AG20443 (cell line): ENCODE measurements at places on chromosomes 3 and 15.

DNA sequence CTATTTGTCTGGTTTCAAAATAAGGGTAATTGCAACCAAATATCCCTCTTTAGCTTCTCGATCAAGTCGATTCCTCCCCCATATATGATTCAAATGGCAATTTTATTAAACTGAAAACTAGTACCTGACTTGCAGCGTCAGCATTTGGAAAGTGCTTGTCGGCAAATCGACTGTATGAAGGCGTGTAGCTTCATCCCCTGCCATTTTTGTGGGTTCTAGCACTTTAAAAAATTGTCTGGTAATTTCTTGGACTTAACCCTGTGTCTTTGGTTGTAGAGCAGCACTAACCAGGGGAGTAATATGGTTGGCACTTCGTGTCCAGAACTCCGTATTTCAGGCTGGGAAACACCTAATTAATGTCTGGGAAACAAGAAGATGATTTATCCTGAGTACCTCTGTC lies 573 bp downstream of the MME start:
- DNase-seq, result peak; percentile 18

DNA sequence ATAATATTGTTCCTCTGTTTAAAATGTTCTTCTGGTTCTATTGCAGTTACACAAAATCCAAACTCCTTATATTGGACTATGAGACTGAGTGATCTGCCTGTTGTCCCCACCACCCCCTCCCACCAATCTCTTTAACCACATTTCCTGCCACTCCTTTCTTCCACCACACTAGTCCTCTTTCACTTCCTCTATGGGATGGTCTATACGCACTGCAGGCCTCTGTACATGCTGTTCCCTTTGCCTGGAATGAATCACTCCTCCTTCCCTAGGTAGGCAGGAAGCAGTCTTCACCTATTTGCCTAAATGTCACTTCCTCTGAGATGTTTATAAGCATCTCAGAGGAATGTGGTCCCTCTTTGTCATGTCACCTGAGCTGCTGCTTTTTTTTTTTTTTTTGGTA lies 4.0 kb downstream of the MAP2K1 start:
- no peak for DNase-seq

DNA sequence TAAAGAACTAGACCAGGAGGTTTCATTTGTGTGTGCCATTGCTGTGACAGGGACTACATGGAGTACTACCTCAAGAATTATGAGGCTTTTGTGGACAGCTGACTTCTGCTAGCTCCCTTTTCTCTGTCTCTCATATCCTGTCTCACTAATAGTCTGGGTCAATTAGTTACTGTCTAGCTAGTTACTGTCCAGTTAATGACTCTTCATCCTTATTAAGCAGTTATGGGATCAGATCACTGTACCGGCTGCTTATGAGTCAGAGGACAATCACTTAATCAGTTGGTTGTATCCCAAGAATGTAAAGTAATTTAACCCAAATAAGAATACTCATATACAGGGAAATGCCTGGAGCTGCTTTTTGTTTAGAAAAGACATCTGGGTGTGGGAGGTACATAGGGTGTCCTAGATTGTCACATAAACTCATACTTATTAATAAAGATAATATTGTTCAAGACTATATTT lies 158.0 kb downstream of the CDIN1 start:
- peak; percentile 10 for DNase-seq

DNA sequence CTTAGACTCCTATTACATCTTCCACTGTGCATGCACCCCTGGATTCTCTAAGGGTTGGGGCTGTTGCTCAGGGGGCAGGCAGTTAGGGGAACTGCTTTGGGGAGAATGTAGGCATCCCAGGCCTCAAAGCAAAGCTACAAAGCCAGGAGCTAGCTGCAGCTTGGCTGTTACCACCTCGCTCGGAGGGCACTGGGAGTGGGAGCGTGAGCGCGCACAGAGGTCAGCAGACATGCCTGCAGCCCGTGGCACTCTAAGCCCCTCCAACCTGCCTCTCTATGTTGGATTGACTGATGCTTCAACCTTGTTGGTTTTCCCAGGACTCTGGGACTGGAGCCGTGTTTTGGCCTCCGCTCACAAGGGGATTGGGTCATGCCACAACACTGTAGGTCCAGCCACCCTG lies 69.8 kb downstream of the CPN2 start:
- DNase-seq, result no peak

DNA sequence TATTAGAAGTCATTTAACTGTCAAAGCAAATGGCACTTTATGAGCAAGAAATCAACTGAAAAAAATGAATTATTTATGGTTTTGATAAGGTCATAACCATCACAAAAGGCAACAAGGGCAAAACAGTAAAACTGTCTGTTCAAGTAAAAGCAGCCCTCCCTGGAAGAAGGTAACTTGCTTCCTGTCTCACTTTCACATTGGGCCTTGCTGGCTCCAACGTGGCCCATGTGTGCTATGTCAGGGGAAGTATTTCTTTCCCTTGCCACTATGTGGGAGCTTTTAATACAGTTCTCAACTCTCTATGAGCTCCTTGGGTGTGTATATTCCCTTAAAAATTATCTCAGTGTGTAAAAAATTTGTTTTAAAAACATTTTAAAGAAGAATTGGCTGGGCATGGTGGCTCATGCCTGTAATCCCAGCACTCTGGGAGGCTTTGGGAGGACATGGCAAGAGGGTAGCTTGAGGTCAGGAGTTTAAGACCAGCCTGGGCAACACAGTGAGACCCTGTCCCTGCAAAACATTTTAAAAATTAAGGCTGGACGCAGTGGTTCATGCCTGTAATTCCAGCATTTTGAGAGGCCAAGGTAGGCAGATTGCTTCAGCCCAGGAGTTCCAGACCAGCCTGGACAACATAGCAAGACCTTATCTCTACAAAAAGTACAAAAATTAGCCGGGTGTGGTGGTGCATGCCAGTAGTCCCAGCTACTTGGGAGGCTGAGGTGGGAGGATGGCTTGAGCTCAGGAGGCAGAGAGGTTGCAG lies 45.2 kb upstream of the TJP1 start:
- DNase-seq, result no peak

DNA sequence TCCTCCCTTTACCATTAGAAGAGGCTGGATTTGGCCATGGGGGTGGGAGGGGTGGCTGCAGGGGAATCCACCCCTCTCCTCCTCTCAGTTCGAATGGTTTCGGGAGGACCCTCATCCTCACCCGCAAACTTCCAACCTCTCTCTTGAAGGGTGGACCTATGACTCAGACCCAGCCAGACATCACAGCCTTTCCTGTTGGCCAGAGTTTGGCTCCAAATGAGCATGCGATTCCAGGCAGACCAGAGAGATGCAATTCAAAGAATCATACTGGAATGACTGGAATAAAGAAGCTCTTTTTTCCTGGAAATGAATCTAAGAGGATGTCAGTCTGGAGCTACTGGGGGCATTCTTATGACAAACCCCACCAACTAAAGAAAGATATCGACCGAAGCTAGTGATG lies 516.7 kb upstream of the MDFIC2 start:
- DNase-seq, result peak; percentile 84

GRCh38 chr3:54853573-54854404 lies 74.1 kb downstream of the LRTM1 start:
- DNase-seq, result peak; percentile 94

GRCh38 chr3:168951884-168952283 lies 711.6 kb downstream of the MECOM start:
- no peak for DNase-seq

DNA sequence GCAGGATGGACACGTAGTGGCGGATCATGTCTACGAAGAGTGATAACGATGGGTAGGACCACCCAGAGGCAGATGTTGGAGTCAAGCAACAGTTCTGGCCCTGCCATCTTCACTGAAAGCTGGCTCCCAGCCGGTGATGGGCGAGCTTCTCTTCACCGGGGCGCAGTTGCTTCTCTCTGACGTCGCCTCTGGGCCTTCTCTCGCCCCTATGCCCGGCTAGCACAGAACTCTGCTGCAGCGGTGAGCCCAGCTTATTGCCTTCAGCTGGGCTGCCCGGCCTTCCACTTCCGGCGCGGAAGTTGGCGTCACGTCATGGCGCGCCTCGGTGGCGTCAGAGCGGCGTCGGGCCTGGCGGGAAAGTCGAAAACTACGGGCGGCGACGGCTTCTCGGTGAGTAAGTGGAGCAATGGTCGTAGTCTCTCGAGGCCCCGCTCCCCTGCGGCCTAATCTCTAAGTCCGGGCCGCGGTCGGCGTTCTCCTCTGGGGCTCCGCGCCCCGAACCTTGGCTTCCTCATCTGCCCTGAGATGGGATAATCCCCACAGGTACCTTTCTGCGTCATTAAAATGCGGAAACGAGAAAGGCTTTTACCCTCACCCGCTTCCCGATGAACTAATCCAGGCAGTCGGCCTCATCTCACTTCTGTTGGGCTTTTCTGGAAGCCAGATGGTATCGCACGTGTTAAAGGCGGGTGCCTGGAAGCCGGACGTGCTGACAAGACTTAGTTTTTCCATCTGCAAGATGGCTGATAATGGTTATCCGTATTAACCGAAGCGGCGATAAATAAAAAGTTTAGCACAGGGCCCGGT lies at the start of gene FANCD2:
Gene FANCD2 (plus strand): TSS at position 354 of the 807 bp plus-strand sequence. CDS start 2,221 bp downstream, outside the sequence.
- DNase-seq, result peak; percentile 94
